ENCODE measurements at places on chromosomes 16 and 17.

GRCh38 chr16:85968041-85968920 is 69.3 kb downstream of the IRF8 start:
- no peak for DNase-seq

GRCh38 chr17:75602644-75603043 is 15.0 kb downstream of the MYO15B start:
- DNase-seq: no peak

DNA sequence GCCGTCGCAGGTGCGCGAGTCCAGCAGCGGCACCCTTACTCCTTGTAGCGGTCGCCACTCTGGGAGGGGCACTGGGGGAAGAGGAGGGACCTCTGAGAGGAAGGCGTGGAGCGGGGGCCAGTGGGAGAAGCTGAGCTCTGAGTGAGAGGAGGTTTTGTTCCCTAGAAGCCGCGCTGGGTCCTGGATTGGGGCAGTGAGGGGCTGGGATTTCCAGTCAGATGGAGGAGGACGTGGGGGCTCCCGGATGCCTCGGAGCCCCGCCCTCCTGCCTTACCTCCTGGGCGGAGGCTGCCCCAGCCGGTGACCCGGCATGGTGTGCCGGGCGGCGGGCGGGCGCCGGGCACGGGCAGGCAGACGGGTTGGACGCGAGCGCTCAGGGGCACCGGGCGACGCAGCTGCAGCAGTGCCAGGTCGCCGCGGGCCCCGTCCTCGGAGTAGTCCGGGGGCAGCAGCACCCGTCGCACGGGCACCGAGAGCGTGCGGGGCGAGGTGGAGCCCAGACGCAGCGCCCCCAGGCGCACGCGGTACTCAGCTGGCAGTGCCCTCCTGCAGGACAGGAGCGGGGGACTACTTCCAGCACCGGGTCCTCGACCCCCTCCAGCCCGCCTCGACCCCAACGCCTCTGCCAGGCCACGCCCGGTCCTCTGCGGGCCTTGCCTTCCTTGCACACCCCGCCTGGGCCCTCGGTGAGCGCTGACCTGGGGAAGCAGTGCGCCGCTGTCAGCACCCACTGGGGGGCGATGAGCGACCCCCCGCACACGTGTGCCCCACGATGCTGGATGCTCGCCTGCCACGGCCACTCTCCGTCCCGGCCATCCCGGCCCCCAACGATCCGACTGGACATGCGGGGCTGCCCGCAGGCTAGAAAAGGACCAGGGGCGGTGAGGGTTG is 2.0 kb downstream of the PRSS33 start:
- DNase-seq: no peak

- no peak for DNase-seq
Measured at GRCh38 chr16:2475413-2476344, 752 bp downstream of the TBC1D24 start.

DNA sequence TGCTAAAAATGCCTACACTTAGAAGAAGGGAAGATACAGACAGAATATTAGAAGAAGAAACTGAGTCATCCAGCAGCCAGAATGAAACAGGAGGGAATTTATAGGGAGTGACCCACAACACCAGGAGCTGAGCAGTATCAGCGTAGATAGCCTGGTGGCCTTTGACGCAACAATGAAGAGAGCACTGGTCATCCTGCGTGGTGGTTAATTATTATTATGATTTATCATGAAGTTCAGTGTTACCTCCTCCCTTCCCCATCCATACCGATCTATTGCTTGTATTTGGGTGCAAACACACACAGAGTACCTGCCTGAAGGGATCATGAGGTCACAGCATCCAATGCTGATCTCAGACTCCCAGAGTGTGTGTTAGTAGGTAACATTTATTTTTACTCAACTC is 38.5 kb downstream of the ERCC4 start:
- no peak for DNase-seq

DNA sequence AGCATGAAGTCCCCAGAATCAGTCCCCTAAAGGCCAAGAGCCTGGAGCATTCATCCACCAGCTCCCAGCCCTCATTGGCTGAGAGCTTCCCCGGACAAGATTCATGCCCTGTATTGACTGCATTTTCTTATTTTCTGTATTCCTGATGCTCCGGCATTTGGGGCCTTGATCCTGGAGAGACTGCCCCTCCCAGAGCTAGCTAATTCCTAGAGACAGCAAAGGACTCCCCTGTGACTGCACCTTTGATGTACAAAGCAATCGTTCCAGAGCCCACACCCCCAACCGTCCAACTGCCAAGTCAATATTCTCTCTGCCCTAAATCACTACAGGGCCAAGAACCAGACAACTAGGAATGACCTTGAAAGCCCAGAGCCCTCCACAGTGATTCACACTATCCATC is 93.4 kb upstream of the CDH5 start:
- no peak for DNase-seq

GRCh38 chr16:80079072-80079471 is 461.7 kb upstream of the DYNLRB2 start:
- no peak for DNase-seq

DNA sequence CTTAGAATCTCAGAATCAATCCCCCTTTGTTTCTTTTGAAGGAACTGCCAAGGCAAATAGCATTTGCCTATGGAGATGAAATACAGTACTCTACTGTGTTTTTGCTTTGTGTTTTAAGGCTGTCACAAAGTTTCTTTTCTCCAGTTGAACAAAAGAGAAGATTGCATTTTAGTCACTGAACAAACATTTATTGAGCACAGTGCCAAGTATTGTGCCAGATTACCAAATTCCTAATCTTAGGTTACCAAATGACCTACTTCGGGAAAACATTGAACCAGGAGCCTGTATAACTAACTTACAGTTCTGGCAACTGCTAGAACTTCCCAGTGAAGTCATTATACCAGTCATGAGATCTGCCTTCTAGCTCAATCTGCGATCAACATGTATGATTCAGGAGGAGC is 3.0 kb upstream of the UBB start:
- no peak for DNase-seq

DNA sequence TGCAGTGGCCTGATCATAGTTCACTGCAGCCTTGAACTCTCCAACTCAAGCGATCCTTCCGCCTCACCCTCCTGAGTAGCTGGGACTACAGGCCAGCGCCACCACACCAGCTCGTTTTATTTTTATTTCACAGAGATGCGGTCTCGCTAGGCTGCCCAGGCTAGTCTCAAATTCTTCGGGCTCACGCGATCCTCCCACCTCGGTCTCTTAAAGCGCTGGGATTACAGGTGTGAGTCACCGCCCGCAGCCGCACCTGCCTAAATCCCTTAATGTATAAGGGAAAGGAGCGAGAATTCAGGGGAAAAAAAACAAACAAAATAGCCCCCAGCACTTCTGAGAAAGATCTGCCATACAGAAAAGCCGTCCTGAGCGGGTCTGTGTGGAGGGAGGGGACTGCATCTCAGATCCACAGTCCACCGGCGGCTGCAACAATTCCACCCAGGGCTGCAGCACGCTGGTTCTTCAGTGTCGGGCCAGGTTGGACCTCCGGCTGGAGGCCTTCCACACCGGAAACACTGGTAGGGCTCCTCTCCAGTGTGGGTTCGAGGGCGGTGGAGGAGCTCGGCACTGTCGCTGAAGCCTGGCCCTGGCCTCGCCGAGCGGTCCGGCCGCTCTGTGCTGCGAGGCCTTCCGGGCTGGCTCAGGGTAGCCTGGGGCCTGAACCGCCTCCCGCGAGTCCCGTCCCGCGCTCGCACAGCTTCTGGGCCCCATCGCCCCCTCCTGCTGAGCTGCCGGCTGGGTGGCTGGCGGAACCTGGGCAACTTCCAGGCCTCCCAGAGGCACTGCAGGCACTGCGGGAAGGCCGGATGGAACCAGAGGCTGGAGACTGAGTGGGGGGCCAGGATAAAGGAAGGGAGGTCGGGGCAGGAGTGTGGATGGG is 7.0 kb downstream of the ZNF843 start:
- no peak for DNase-seq

- DNase-seq: no peak
Measured at GRCh38 chr16:35690413-35690812, 2231.0 kb downstream of the TP53TG3F start.

DNA sequence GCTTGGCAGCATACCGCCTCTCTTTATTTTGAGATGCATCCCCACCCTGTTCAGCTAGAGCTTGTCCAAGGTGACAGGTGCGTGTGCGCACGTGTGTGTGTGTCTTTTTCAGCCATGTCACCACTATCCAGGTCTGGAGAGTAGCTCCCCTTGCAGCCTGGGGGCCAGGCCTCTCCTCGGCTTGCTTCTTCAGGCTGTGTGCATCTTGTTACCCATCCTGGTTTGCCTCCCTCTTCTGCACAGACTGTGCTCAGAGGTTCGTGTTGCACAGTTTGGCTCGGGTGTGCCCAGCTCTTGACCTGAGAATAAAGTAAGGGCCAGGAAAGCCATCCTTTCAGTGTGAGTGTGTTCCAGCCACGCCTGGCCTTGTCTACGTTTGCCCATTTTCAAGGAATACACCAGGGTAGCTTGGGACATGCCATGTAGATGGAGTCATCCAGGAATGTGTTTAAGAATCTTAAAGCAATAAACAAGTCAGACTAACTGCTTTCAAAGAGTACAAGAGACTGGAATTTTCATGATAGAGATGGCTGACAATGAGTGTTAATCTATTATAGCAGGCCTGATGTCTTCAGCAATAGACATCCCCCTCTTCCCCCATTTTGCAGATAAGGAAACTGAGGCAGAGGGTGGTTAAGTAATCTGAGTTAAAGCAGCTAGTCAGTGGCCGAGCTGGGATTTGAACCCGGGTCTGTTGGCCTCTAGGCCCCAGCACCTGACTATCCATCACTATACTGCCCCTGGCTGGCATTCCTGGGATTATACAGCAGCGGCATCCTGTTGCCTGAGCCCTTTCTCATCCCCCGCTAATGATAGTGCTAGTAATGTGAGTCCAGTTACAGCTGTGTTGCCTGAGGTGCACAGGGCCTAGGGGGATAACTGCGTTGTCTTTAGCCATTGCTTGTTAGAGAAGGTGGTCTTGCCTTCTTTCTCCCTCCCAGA is 77.9 kb downstream of the KSR1 start:
- DNase-seq: no peak

DNA sequence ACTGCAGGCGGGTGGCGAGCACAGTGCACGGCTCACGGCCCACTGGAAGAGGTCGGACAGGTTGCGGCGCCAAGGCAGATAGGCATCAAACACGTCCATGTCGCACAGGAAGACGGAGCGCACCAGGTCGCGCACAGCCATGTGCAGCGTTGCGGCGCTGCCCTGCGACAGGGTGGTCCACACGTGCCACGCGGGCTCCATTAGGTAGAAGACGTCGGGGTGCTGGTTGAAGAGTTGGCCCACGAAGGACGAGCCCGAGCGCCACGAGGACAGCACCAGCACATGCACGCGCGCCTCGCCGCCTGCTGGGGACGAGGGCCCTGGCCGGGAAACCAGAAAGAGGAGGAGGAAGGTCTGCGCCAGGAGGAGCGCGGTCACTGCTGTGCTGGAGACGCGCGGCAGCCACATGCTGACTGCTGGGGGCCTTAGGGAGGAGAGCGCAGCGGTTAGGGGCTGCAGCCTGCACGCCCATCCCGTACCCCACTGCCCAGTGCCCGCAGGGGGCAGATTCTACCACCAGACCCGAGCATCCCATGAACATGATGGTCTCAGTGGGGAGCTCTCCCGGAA is 15.0 kb upstream of the TMEM170A start:
- DNase-seq: no peak

- DNase-seq: no peak
Measured at GRCh38 chr17:48139944-48140343, 32.4 kb downstream of the SNX11 start.

- DNase-seq: peak; percentile 16
Measured at GRCh38 chr17:39667945-39668924, at the start of gene PNMT. TSS of gene PNMT (plus strand) at chr17:39668453. CDS start at chr17:39668476, 23 bp downstream.

GRCh38 chr17:80455336-80455710 is 21.1 kb downstream of the NPTX1 start:
- no peak for DNase-seq

DNA sequence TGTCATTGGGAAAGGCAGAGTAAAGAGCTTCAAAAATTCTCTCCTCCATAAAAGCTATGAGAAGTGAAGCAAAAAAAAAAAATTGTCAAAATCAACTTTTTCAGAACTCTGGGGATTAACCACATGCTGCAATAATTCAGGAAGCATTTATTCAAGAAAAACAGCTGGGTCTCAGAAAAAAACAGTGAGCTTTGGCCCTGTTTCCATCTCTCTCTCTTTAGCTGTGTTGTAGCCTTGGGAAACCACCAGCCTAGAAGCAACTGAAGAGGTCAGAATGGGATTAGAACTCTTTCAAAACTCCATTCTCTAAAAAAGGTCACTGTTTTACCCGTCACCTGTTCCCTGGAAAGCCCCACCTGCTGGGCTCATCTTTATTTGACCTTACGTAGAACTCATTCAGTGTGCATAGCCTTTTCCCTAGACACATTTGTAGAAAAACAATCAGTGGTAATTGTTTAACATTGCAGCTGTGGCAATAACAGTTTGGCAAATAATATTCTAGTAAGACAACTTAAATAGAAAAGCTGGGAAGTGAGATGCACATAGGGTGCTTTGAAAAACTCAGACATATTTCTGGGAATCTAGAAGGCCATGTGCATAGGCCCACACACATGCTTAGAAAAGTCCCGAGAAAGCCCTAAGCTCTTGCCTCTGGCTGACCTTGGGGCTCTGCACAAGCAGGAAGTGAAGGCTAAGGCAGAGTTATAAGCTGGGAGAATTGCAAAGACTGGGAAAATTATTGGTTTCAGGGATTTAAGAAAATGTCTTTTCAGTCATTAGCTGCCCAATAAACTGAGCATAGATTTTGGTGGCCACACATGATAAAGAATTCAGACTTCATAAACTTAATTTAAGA is 18.0 kb downstream of the SLC5A11 start:
- no peak for DNase-seq

- DNase-seq: no peak
Measured at GRCh38 chr16:65125322-65125721, 3.5 kb upstream of the CDH11 start.

DNA sequence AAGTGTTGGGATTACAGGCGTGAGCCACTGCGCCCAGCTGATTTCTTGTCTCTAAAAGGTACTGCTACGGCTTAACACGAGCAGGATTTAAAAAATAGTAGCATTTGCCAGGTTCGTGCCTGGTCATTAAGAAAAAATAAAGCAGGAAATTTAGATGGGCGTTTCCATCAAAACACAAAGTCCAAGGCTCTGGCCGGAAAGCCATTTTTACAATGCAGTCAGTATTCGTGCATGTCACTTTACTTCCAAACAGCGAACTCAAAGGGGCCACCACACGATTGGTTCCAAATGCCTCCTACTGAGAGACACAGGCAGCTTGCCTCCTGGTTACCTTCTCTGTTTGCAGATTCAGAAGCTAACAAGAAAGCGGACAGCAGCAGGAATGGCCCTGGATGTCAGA is 66.2 kb downstream of the MRM3 start:
- no peak for DNase-seq
